ENCODE measurements at places on chromosomes 5 and 9.

DNA sequence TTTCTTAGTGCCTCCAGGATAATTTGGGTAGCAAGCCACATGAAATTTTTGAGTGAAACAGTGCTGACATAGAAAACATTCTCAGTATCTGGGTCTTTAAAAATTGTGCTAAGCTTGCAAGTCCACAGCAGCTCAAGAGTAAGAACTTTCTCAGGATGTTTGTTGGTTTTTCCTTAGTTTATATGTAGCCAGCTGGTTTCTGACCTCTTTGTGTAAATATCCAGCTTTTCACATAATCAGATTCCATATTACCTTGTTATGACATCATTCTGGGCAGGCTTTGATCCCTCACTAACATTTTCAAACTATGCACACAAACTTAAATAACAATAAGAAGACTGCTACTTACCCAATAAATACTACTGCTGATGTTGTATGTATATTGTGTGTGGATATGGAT, 82.9 kb upstream of the VCAN start:
- no peak for DNase-seq

- no peak for DNase-seq
Measured at GRCh38 chr5:62115014-62115413, 191.0 kb upstream of the KIF2A start.

DNA sequence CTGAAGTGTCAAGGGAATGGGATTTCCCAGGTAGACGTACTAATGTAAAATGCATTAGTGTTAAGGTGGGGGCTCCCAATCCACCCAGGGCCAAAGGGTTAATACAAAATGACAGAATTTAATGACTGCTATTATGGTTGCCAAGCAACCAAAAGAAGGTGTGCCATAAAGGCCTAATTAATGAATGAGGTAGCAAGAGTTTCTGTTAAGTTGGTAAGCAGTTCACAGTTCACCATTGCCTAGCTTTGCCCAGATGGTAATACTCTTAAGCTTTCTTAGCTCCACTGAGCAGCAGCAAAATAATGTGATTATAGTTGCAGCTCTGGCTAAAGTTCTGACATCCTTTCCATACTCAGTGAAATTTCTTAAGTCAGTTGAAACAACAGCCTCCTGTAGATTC, 211.7 kb downstream of the DENND1A start:
- DNase-seq = no peak

- no peak for DNase-seq
Measured at GRCh38 chr9:97705354-97705950, 8.3 kb upstream of the XPA start.

GRCh38 chr9:125024917-125025316, 84.0 kb upstream of the GOLGA1 start:
- DNase-seq = no peak

DNA sequence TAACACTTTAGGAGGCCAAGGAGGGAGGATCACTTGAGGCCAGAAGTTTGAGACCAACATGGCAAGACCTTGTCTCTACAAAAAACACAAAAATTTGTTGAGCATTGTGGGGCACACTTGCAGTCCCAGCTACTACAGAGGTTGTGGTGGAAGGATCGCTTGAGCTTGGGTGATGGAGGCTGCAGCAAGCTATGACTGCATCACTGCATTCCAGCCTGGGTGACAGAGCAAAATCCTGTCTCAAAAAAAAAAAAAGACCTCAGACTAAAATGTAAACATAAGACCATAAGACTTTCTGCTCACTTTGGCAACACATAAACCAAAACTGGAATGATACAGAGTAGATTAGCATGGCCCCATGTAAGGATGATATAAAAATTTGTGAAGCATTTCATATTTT, 24.6 kb upstream of the NANS start:
- DNase-seq = no peak

- no peak for DNase-seq
Measured at GRCh38 chr5:59354274-59354673, 539.3 kb downstream of the PDE4D start.

Data from CD4-positive, alpha-beta T cell treated with Interferon gamma for 1 hour (primary cell).